ENCODE measurements at places on chromosomes 11 and 22.

DNA sequence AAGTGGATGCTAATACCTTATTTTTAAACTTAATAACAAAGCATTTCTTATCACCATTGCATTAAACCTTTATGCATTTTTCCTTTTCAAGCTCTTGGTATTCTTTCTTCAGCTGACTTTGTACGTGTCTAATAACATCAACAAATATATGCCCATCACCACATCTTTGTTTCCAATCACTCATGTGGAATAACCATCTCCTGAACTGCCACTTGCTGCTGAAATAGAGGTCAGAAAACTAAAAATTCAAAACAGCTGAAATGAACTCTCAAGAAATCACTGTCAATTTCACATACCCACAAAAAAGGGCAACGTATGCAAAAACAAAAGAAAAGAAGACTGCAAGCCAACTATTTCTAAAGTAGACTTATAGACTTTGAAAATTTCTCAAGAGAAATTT is 7.4 kb downstream of the MSANTD4 start:
- DNase-seq, result no peak

GRCh38 chr22:35950262-35950661 is 78.4 kb downstream of the RBFOX2 start:
- no peak for DNase-seq

- no peak for DNase-seq
Observed at GRCh38 chr22:38700270-38700788, 414 bp downstream of the JOSD1 start.

GRCh38 chr11:120932305-120932915 is 91.5 kb upstream of the TBCEL start:
- no peak for DNase-seq

- DNase-seq, result no peak
Observed at GRCh38 chr22:35610741-35611140, 6.4 kb downstream of the MB start.

DNA sequence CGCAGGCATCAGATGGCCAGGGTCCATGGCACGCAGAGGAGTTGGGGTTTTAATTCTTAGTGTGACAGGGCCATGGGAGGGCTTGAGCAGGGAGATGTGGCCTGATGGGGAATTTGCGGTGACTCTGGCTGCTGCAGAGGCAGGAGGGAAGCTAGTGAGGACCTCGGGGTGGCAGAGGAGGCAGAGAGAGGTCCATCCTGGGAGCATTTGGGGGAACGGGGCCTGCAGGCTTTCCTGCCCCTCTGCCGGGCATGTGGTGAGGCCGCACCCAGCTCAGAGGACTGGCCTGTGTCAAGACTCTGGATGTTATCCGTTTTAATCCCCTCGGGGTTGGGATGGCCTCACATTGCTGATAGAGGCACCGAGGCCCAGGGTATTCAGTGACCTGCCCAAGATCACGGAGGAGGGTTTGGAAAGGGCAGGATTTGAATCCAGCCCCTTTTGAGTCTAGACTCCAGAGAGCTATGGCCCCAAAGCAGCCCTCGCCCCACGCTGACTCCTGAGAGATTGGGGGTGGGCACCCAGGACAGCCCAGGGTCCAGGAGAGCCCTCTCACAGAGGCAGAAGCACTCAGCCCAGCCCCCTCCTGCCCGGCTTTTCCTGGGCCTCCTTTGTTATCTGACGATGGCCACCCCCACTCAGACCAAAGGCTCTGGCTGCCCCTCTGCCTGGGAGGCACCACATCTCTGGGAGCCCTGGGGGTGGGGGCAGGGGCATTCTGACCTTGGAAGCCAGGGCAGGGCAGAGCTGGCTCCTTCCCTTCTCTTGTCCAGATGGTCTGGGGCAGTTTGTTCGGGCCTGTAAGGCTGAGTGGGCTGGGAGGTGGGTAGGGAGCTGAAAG is 13.9 kb downstream of the MGAT3 start:
- DNase-seq, result no peak

DNA sequence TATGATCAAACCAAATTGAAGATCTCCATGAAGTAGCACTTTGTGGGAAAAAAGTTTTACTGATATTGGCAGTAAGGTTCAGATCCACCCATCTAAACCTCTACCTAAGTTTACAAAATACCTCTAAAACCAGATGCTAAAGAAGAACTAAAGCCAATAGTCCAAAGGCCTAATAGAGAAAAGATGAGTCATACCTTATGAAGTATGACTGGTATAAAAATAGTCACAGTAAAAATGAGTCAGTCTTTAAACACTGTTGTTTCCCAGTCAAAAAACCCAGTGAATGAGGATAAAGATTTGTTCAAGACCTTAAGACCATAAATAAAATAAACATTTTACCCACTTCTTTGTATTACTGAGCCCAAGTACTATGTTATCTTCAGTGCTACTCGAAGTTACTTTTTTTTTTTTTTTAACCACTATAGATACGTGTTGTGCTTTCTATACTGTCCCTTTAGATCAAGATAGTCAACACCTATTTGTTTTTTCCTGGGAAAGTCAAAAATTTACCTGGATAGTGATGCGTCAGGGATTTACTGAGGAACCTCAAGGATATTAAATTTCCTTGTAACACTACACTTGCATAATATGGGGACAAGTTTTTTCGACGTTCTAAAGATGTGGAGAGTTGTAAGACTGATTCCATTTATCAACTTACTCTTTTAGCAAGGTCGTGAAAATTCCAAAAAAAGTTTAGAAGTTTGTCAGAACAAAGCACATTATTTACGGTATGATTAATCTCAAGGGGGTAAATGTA is 87.3 kb downstream of the CCDC73 start:
- DNase-seq, result no peak

DNA sequence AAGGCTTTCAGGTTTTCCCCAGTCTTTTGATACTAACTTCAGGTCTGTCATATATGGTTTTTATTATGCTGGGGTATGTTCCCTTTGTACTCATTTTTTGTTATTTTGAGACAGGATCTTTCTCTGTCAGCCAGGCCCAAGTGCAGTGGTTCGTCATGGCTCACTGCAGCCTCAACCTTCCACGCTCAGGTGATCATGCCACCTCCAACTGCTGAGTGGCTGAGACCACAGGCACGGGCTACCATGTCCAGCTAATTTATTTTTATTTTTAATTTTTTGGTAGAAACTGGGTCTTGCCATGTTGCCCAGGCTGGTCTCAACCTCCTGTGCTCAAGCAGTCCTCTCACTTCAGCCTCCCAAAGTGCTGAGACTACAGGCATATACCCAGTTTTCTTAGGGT is 50.6 kb upstream of the PDGFD start:
- DNase-seq, result no peak
